ENCODE measurements at places on chromosomes 16 and 17. TPM values are rescaled to one million over a fixed set of nuclear protein-coding genes. Genes with fewer than 3 reads are reported as not detected.

GRCh38 chr17:82457073-82457928, 1.2 kb upstream of the NARF start:
- DNase-seq, result no peak

DNA sequence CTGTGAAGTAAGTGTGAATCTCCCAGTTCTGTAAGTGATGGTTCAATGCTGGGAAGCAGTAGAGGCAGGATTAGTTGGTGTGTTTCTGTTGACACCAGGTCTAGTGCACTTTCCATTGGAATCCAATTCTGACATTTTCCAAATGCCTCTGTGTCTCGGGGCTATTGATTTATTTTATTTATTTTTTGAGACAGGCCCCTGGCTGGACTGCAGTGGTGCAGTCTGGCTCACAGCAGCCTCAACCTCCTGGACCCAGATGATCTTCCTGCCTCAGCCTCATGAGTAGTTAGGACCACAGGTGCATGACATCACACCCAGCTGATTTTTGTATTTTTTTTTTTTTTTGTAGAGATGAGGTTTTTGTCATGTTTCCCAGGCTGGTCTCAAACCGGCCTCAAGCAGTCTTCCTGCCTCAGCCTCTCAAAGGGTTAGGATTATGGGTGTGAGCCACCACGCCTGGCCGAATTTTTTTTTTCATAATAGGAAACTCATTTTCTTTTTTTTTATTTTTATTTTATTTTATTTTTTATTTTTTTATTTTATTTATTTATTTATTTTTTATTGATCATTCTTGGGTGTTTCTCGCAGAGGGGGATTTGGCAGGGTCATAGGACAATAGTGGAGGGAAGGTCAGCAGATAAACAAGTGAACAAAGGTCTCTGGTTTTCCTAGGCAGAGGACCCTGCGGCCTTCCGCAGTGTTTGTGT, 61.7 kb downstream of the YPEL2 start:
- DNase-seq, result no peak

- DNase-seq, result no peak
These were observed 5.4 kb downstream of the KCTD5 start for GRCh38 chr16:2687531-2688308.

GRCh38 chr17:11742886-11743285, 144.6 kb downstream of the DNAH9 start:
- DNase-seq, result no peak

DNA sequence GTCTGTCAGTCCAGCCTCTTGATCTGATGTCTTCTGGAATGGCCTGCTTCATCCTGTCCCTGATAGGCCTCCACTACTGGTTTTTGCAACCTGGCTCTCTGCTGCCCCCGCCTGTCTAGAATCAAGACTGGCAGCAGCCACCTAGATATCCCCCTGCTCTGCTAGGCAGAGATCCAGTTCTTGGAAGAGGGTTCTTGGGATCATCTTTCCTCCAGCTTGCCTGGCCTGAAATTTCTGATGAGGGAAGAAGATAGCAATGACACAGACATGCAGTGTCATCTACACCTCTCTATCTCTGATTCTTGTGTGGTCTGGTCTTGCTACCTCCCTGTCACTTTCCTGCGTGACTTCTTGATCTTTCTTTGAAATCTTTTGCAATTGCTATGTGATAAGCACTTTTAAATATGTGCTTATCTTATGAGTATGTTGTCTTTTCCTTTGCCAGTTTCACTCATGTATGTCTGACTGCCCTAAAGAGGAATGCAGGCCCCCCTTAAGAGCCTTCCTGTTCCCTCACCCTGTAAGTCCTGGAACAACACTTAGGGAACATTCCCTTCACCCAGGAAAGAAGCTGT, 20.3 kb upstream of the NFATC3 start:
- DNase-seq, result no peak

DNA sequence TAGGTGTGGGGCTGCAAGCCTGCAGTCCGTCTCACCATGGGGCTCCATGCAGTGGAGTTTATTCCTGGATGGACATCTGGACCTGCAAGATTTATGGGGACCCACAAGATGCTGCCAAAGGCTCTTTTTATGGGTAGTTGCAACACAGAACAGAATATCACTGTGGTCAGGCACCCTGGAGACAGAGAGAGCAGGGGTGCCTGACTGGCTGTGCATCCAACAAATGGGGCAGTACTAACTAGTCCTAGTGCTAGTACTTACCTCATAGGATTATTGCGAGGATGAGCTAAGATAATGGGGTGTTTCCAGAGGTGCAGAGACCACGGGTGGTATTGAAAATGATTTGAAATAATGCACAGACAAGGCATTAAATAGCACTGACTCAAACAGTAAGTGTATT, 42.4 kb upstream of the MMP2 start:
- no peak for DNase-seq

DNA sequence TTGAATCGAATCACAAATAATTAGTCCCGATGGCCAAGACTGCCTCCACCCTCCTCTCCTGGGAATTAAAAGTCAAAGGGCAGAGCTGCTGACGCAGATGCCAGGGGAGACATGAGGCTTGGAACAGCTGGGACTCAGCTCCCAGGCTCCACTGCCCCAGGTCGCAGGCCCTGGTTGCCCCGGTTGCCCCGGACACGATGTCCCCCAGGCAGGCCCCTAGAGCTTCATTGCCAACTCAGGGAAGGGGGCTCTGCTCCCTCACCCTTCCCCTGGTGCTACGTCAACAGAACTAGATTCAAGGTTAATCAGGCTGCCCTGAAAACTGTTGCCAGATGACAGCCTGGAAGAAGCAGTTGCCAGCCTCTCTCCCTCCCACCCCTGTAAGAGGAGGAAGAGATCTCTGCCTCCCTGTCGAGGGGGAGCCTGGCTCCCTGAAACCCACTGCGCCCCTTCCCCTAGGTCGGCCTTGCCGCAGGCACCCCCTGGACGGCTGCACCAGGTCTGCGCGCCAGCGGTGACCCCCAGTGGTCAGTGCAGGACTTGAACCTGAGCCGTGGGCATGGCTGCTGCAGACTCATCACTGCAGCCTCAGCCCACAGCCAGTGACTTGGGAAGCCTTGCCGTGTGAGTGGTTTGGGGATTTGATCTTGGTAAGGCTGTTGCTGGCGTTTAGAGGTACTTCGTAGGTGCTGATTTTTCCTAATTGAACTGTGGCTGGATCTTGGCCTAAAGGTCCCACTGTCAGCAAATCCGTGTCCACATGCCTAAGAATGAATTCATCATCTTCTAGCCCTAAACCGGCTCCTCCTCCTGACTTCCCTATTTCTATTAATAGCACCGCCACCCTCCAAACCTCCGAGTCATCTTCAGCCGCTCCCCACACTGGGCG, 84.1 kb upstream of the TOB1 start:
- peak; percentile 96 for DNase-seq

GRCh38 chr16:1539720-1540555, 6.5 kb downstream of the TMEM204 start:
- DNase-seq, result no peak

- no peak for DNase-seq
These were observed 34.2 kb upstream of the ATP2A3 start for GRCh38 chr17:3998436-3998835.

DNA sequence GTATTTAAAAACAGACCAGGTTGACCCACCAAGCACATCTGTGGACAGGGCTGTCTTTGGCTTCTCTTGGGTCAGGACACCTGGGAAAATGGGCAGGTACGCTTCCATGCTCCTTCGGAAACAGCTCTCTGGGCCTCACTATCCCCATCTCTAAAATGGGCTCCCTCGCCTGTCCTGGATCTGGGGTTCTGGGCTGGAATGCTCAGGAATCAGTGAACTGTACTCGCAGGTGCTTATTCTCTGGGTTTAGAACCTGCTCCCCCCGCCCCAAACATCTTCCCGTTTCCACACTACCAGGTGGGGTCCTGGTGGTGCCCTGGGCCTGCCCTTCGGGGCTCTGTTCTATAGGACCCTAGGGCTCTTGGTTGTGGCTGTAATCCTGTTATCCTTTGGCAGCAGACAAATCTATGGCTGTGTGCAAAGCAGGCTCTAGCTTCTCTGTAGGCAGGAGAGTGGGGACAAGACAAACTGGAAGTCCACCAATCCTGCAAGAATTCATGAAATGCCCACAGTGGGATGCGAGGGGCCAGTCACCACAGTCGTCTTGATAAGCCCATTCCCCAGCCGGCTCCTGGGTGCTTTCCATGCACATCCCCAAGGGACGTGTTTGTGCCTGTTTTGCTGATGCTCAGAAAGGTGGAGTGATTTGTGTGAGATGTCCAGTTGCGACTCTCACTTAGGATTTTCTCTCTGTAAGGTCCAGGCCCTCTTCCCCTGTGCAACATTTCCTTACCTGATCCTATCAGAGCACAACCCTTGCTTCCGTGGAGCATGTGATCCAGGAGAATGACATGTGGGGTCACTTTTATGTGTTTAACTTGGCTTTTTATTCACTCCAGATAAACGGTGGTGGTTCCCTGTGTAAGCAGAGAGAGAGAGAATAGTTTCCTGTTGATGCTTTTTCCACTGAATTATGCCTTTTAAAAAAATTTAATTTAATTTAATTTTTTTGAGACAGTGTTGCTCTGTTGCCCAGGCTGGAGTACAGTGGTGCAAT, 37.2 kb downstream of the HAPSTR1 start:
- DNase-seq, result no peak

DNA sequence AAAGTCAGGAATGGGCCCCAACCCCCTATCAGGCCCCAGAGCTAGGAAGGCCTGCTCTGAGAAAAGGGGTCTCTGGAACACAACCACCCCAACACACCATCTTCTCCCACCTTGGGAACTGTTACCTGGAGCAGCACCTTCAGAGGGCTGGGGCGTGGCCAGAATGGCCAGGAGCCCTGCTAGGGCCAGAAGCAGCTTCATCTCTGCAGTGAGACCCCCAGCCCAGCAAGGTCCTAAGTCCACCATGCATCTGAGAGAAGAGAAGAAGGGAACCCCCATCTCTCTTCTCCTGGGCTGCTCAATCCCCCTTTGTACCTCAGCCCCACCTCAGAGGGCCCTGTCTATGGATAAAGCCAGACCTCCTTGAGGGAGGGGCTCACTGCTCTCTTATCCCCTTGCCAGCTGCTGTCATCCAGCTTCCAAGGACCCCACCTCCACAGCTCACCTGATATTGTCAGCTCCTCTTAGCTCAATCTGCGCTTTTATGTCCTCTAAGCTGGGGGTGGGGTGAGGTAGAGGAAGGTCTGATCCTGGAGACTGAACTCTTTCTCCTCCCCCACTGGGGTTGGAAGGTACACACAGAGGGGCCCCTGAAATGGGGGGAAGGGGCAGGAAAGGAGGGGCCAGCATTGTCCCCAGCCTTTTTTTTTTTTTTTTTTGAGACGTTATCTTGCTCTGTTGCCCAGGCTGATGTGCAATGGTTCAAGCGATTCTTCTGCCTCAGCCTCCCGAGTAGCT, at the start of gene MPO:
TSS of gene MPO (minus strand) at position 456 of the 738 bp plus-strand sequence. CDS start at position 279, 177 bp downstream.
- DNase-seq, result no peak

GRCh38 chr17:17537311-17538099, 41.3 kb upstream of the RASD1 start:
- DNase-seq, result no peak

GRCh38 chr16:24670623-24671454, 58.6 kb upstream of the TNRC6A start:
- DNase-seq, result peak; percentile 93

DNA sequence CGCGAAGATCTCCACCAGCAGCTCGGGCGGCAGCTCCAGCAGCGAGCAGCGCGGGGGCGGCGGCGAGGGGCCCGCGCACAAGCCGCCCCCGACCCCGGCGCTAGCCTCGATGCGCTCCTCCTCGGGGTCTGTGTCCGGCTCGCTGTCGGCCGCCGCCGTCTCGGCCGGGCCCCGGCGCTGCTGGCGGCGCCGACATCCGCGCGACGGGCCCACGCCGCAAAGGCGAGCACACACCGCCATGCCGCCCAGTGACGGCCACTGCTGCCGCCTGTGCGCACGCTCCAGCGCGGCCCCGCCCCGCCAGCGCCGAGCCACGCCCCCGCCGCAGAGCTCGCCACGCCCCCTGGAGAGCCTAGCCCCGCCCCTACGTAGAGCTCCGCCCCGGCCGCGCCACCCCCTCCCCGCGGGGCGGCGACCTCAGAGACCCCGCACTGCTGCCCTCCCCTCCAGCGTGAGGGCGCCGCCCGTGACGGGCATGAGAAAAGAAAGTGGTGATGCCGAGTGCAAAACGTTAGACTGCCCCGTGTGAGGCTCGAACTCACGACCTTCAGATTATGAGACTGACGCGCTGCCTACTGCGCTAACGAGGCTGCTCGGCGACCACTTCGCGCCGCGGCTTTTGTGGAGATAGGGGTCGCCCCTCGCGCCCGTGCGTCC, at the start of gene FBXO31:
TSS of gene FBXO31 (minus strand) at position 272 of the 657 bp plus-strand sequence. CDS start at position 240, 32 bp downstream.
- peak; percentile 95 for DNase-seq

- DNase-seq, result no peak
These were observed 13.3 kb upstream of the USP36 start for GRCh38 chr17:78853926-78854394.

- DNase-seq, result no peak
These were observed 10.7 kb downstream of the GALNS start for GRCh38 chr16:88846088-88846487.

GRCh38 chr16:21145738-21146137, 4.9 kb downstream of the DNAH3 start:
- no peak for DNase-seq

GRCh38 chr17:75773121-75773807, 8.3 kb upstream of the GALK1 start:
- DNase-seq, result no peak

GRCh38 chr17:64950871-64951270, 31.6 kb upstream of the LRRC37A3 start:
- no peak for DNase-seq

GRCh38 chr17:38562903-38563302, 42.8 kb downstream of the SRCIN1 start:
- no peak for DNase-seq

DNA sequence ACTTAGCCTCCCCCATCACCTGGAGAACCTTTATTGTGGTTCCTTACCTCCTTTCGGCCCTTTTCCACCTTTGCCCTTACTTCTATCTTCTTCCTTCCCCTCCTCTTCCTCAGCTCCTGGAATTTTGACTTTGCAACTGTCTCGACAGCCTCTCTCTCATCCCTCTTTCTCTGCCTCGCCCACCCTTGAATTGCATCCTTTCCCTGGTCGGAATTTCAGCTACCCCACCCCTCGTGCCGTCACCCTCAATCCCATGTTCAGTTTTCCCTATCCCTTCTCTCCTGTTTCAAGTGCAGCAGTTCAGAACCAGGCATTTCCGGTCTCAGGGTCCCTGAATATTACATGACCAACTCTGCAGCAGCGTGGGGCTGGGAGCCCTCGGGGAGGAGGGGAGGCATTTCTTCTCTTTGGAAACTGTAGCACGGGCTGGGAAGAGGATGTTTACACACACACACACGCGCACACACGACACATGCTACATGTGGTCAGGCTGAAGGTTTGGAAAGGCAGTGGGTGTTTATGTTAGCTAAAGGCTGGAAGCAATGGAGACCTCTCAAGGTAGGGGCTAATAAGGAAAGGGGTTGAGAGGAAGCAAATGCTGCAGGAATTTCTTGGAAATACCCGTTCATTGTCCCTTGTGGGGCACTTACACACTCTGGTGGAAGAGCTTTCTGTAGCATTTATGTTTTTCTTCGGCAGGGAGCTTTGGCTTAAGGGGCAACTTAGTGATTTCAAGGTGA, 971 bp downstream of the MINK1 start:
- no peak for DNase-seq

- no peak for DNase-seq
These were observed 135.4 kb downstream of the TMEM132E start for GRCh38 chr17:34714475-34715410.

Gene AANAT
- not detected for total RNA-seq

Gene GGA3
- total RNA-seq, result 25.3 TPM

Gene RPL19
- total RNA-seq, result 1,998 TPM

Gene ASGR2
- total RNA-seq, result 1.5 TPM

Gene SEZ6
- total RNA-seq, result not detected

Gene CCR7
- not detected for total RNA-seq

Gene MMP25
- total RNA-seq, result 0.11 TPM

Gene TPSG1
- total RNA-seq, result 0.39 TPM

Gene PDILT
- not detected for total RNA-seq

Gene ANKRD40CL
- total RNA-seq, result not detected

Gene CCDC144A
- 0.58 TPM for total RNA-seq

Gene MSLN
- not detected for total RNA-seq

Gene KRTAP2-3
- not detected for total RNA-seq

Gene HOXB5
- 0.17 TPM for total RNA-seq

Measured in esophagus muscularis mucosa (tissue), 4 donors.